Activated T-helper 1 cell treated with anti-CD3 and anti-CD28 coated beads, Interleukin-2, amount 50 U/mL, for 16 hours (primary cell): ENCODE measurements at places on chromosomes 13 and 19.

GRCh38 chr19:54478677-54479266, 5.7 kb upstream of the CDC42EP5 start:
- DNase-seq: no peak

DNA sequence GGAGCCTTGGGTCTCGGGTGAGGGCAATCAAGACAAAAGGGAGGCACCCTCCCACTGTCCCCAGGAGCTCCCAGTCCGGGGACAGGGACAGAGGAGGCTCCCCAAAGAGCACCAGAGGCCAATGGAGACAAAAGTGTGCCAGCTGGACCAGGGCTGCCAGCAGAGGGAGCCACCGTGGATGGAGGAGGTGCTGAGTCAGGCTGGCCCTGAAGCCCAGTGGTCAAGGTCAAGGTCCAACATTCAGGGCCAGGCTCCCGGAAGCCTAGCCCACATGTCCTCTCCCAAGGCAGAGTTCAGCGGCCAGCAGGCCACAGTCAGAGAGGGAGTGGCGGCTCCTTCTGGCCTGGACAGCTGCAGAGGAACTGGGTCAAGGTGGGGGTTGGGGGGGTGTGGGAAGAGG, 8.4 kb downstream of the COL5A3 start:
- DNase-seq: no peak

DNA sequence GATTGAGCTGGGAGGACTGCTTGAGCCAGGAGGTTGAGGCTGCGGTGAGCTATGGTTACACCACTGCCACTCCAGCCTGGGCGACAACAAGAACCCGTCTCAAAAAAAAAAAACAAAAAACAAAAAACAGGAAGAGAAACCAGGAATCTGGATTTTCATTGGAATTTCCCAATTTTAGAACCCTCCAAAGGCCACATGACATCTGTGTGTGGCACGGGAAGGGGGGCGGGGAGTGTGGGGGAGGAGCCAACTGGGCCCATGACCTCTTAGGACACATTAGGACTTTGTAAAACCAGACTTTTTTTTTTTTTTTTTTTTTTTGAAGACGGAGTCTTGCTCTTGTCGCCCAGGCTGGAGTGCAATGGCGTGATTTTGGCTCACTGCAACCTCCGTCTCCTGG, 21.2 kb upstream of the MYDGF start:
- no peak for DNase-seq

- no peak for DNase-seq
Observed at GRCh38 chr13:93726173-93726957, 499.8 kb downstream of the GPC6 start.

- DNase-seq: no peak
Observed at GRCh38 chr19:34589730-34590129, 87.2 kb downstream of the SCGB2B2 start.

DNA sequence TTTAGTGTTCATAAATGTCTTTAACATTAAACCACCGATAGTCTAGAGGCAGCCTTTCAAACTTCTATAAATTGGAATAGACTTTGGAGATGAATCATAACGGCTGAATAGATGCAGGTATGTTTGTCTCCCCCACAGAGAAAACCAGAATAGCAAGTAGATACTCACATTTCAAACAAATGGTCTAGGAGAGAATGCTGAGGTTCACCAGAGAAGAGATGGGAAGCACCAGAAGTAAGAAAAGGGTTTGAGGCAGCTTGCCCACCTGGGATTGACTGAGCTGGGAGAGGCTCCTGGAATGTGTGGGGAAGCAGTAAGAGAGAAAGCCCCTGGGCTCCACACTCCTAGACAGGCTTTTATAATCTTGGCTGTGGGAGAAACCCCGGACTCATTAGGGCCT, 6.4 kb downstream of the IGFL3 start:
- DNase-seq: no peak

DNA sequence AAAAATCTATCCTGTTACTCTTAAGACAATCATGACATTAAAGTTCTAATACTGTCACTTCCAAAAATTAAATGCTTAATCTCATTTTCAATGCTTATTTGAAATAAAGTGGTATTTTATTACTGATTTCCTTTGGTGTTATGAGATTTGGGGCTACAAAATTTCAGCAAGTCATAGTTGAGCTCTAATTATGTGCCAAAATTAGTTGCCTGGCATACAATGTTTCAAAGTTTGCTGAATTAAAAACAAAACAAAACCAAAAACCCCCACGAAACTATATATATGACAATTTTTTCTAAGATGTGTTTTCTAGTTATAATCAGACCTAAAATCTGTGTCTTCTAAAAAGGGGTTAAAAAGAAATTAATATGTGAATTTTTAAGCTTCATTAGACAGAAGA, 62.2 kb downstream of the KCNRG start:
- DNase-seq: no peak

DNA sequence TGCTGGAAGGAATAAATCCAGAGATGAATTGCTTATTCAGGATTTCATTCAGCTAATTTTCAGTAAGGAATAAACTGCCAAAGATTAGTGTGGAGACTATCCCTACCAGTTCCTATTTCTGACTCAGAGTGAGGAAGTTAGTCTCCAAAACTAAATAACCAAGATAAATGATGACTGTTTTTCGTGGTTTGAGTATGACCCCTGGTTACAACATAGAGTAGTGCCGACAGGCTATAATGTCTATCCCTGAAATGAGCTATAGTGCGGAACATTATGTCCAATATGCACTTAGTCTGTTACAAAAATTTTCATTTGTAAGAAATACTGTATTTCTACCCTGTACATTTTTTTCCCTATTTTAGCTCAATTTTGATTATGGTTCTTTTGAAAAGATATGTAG, 51.4 kb downstream of the NBEA start:
- DNase-seq: no peak

DNA sequence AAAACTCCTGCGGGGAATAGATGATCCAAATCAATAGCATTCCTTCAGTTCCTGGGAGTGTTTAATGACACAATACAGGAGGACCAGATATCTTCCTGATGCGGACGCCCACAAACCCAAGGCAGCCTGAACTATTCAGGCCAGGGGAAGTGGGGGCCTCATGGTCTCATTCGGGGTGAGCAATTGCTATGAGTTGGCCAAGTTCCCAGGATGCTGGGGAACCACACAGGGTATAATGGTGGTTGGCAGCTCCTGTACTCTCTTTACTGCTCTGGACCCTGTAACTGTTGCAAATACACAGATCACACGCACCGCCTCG, 401.2 kb downstream of the IRS2 start:
- no peak for DNase-seq

- no peak for DNase-seq
Observed at GRCh38 chr13:112803422-112803821, 113.6 kb downstream of the ATP11A start.
